A549 treated with CORT108297 at 1 μM for 4 hours (cell line): ENCODE measurements at places on chromosomes 1 and 21. TPM values are rescaled to one million over a fixed set of nuclear protein-coding genes. Genes with fewer than 3 reads are reported as not detected.

Gene POU3F1
- total RNA-seq = not detected in 5 replicates

Gene ST6GALNAC3
- total RNA-seq = 0.30 to 0.47 TPM (median 0.41 TPM) in 5 replicates

Gene TFF2
- not detected in 5 replicates for total RNA-seq

Gene SPRR1B
- total RNA-seq = not detected in 5 replicates

Gene SPRR2A
- total RNA-seq = not detected in 5 replicates

Gene ANGPTL7
- total RNA-seq = not detected in 5 replicates

Gene IL20
- total RNA-seq = 0.06 TPM in 1 of 5 replicates, not detected in the others

Gene FMOD
- 0.03 to 0.05 TPM in 2 of 5 replicates, not detected in the others for total RNA-seq

Gene FCAMR
- total RNA-seq = not detected in 5 replicates

Gene NCF2
- 1.3 to 3.9 TPM (median 2.0 TPM) in 5 replicates for total RNA-seq

Gene PHLDA3
- 91.4 to 194 TPM (median 156 TPM) in 5 replicates for total RNA-seq

Gene VSIG8
- 0.05 TPM in 2 of 5 replicates, not detected in the others for total RNA-seq

Gene HSPA6
- 2.0 to 10.4 TPM (median 2.4 TPM) in 5 replicates for total RNA-seq

Gene JAM2
- 0.03 TPM in 1 of 5 replicates, not detected in the others for total RNA-seq

Gene COL6A1
- 15.9 to 22.6 TPM (median 19.6 TPM) in 5 replicates for total RNA-seq

Gene SYT2
- 0.01 to 0.04 TPM (median 0.03 TPM) in 5 replicates for total RNA-seq

Gene OXCT2
- 0.40 to 0.74 TPM (median 0.50 TPM) in 5 replicates for total RNA-seq

Gene LORICRIN
- total RNA-seq = not detected in 5 replicates

Gene MAEL
- total RNA-seq = not detected in 5 replicates

Gene BEST4
- 0.20 to 0.62 TPM (median 0.33 TPM) in 5 replicates for total RNA-seq

Gene PLA2G2E
- not detected in 5 replicates for total RNA-seq

Gene FAAH
- total RNA-seq = 0.74 to 1.1 TPM (median 0.89 TPM) in 5 replicates

Gene SLC19A2
- total RNA-seq = 7.5 to 9.0 TPM (median 8.3 TPM) in 5 replicates

Gene EPHB2
- total RNA-seq = 43.0 to 62.2 TPM (median 50.6 TPM) in 5 replicates

Gene HSD3B1
- total RNA-seq = not detected in 5 replicates

Gene ADGRB2
- total RNA-seq = 4.7 to 8.4 TPM (median 6.6 TPM) in 5 replicates

Gene CFHR3
- total RNA-seq = 0.10 to 0.24 TPM (median 0.21 TPM) in 5 replicates

Gene DOCK7
- total RNA-seq = 13.8 to 40.0 TPM (median 28.2 TPM) in 5 replicates

Gene CFAP141
- total RNA-seq = 0.29 TPM in 1 of 5 replicates, not detected in the others

Gene CLEC20A
- total RNA-seq = not detected in 5 replicates

Gene B3GALT5
- total RNA-seq = 0.22 to 0.32 TPM (median 0.25 TPM) in 5 replicates

Gene OR10Z1
- not detected in 5 replicates for total RNA-seq

Gene DENND2C
- total RNA-seq = 0.29 to 0.57 TPM (median 0.39 TPM) in 5 replicates
